ENCODE measurements at places on chromosomes 2 and 18. TPM values are rescaled to one million over a fixed set of nuclear protein-coding genes. Genes with fewer than 3 reads are reported as not detected.

The RGPD4 gene
- not detected for total RNA-seq

The TTN gene
- total RNA-seq, result 8.1 TPM

The CD28 gene
- total RNA-seq, result 203 TPM

The ALPP gene
- not detected for total RNA-seq

The SLC4A3 gene
- not detected for total RNA-seq

The CRYGD gene
- total RNA-seq, result not detected

The PSMA8 gene
- total RNA-seq, result 0.75 TPM

The DES gene
- not detected for total RNA-seq

The ABCB11 gene
- not detected for total RNA-seq

The CARF gene
- 24.4 TPM for total RNA-seq

The FMNL2 gene
- 0.94 TPM for total RNA-seq
